ENCODE measurements at places on chromosomes 12 and 14. TPM values are rescaled to one million over a fixed set of nuclear protein-coding genes. Genes with fewer than 3 reads are reported as not detected.

CACNA1C gene
- total RNA-seq = not detected

- no peak for DNase-seq
Measured at GRCh38 chr12:75786070-75786469, 245.5 kb downstream of the PHLDA1 start.

MYBPC1 gene
- total RNA-seq = not detected

DNA sequence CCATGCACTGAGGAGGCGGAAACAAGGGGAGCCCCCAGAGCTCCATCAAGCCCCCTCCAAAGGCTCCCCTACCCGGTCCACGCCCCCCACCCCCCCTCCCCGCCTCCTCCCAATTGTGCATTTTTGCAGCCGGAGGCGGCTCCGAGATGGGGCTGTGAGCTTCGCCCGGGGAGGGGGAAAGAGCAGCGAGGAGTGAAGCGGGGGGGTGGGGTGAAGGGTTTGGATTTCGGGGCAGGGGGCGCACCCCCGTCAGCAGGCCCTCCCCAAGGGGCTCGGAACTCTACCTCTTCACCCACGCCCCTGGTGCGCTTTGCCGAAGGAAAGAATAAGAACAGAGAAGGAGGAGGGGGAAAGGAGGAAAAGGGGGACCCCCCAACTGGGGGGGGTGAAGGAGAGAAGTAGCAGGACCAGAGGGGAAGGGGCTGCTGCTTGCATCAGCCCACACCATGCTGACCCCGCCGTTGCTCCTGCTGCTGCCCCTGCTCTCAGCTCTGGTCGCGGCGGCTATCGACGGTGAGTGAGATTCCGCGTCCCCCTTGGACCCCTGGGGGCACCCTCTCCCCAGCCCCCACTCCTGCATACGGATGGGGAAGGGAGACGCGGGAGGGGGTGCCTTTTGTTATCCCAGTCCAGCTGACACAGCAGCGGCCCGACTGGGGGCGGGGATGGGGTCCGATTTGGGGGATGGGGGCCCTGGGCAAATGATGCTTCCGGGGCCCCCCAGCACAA, 400 bp downstream of the LRP1 start:
- DNase-seq = no peak

HOXC12 gene
- 0.28 TPM for total RNA-seq

DNA sequence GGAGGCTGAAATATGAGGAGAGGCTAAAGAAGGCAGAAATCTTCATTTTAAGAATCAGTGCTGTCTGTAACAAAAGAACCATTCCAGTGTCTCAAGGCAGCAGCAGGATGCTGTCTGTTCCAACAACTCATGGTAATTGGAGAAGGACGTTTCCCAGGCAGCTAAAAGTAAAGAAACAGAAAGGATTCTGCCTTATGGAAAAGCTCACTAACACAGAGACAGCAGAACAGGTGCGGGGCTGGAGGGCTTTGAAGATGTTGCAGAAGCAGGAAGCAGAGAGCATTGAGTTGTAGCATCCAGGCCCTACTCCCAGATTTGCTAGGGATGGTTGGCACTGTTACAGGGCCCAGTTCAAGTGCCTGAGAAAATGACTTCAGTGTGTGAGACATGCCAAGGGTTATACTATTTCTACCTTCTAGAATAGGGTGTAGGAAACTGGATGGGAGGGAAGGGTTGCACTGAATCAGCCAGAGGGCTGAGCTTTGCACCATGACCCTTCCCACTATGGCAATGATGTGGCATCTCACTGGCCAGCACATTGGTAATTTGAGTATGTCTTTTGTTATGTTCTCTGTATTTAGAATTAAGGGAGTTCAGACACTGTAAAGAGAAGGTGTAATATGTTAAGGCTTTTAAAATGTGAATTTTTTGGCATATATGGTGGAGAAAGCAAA, 160.0 kb upstream of the FBXO33 start:
- DNase-seq = no peak

- no peak for DNase-seq
Measured at GRCh38 chr14:74426202-74426582, at the start of gene SYNDIG1L. Gene SYNDIG1L, minus strand, starts transcription at chr14:74426210. Its CDS starts 16,466 bp downstream, at chr14:74409744.

- no peak for DNase-seq
Measured at GRCh38 chr14:104741803-104742251, 11.1 kb upstream of the SIVA1 start.

GRCh38 chr14:97584528-97584927, 787.3 kb downstream of the VRK1 start:
- no peak for DNase-seq

- no peak for DNase-seq
Measured at GRCh38 chr14:32366986-32367385, 37.9 kb downstream of the AKAP6 start.

GRCh38 chr12:20653871-20654270, 41.3 kb upstream of the SLCO1C1 start:
- no peak for DNase-seq

KLHDC1 gene
- 1.2 TPM for total RNA-seq

Data from PC-9 (cell line).